ENCODE measurements at places on chromosomes 2 and 18.

DNA sequence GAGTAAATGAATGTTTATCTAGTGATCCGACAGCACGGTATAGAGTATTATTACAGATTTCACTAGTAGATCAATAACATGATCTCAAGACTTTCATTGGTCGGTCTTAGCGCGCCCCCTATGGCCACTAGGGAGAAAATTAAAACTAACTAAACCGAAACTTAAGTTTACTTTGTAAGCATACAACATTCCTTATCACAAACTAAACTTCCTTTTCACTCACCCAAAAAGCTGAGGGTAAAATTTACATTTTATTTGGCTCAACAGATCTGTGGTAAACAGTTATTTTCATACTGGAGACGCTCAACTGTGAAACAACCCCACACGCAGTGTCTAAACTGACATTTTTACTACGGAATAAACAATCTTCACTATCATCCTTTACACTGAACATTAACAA lies 215.6 kb upstream of the MAP2 start:
- DNase-seq, result peak; percentile 4

- no peak for DNase-seq
These were observed 1012.4 kb upstream of the GYPC start for GRCh38 chr2:125643585-125643984.

DNA sequence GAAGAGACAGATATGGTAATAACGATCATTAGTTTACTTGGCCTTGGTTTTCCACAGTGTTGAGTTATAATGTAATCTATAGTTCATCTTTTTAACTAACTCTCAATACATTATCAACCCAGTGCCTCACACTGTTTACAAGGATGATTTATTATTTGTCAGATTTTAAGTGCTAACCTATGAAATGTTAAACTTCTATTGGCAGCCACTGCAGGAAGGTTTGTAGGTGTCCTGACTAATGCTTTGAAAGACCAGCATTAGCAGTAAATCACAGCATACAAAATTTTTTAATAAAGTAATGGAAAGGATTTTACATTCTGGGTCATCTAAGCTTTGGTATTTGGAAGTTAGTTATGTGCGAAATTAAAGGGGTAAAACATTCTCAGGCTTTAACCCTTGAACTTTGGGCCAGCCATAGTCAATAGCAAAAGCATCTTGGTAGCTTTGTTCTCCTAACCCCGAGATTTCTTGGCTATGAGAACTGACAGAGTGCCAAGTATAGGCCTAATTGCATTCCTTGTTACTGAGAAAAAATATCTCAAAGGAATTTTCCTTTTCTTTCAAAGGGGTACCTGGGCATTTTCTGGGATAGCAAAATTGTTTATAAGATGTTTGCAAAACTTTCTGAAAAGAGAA lies 30.6 kb downstream of the SPATS2L start:
- peak; percentile 29 for DNase-seq

DNA sequence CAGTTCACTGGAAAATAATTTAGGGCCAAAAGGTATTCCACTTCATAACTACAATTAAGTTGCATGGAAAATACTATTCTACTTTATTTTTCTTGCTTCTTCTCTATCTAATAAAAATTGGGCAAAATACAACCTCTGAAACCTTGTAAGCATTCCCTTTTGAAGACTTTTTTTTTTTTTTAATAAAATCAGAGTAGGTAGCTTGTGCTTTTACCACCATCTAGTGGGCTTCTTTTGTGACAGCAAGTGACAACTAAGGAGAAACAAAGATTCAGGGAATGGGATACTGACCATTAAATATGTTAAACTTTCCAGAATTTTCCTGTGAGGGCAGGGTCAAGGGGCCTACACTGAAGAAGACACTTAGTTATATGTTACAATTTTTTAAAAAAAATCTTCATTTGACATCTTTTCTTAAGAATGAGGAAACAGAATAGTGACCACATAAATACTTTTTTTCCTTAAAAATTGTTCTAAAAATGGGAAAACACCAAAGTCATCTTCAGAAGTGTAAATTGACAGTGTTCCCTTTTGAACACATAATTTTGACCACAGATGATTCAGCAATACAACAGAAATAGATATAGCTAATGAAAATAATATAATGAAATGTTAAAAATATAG lies 1183.2 kb upstream of the ACVR2A start:
- peak; percentile 56 for DNase-seq

DNA sequence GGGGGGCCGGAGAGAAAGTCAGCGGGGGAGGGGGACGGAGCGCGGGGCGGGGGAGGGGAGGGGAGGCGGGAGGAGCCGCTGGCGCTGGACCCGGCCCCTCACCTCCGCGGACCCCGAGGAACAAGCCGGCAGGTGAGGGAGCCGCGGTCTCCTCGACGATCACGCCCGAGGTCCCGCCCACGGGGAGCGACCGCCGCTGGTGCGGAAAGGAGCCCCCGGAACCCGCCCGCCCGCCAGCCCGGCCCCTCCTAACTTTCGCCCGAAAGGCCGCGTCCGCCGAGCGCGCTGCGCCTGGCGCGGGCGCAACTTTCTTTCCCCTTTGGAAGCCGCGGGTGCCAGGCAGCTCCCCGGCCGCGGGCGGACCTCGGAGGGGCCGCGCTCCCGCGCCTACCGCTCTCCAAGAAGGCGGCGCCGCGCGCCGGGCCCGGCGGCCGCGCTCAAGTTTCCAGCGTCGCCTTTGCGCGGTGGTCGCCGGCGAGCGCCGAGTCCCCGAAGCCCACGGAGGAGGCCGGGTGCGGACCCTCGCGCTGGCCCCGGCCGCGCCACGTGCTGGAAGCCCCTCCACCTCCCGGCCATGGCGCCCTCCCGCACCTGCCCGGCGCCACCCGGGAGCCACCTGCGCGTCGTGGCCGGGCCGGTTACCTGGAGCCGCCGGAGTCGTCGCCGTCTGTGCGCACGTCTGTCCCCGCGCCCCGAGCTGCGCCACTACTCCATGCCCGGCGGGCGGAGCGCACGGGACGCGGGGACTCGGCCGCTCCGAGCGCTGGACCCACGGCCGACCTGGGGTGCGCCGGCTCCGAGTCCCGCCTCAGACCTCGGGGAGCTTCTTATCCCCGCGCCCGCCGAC lies at the start of gene ALKAL2:
ALKAL2 (minus strand) TSS at position 181 of the 847 bp plus-strand sequence. CDS start 256 bp downstream, outside the sequence.
- peak; percentile 17 for DNase-seq

DNA sequence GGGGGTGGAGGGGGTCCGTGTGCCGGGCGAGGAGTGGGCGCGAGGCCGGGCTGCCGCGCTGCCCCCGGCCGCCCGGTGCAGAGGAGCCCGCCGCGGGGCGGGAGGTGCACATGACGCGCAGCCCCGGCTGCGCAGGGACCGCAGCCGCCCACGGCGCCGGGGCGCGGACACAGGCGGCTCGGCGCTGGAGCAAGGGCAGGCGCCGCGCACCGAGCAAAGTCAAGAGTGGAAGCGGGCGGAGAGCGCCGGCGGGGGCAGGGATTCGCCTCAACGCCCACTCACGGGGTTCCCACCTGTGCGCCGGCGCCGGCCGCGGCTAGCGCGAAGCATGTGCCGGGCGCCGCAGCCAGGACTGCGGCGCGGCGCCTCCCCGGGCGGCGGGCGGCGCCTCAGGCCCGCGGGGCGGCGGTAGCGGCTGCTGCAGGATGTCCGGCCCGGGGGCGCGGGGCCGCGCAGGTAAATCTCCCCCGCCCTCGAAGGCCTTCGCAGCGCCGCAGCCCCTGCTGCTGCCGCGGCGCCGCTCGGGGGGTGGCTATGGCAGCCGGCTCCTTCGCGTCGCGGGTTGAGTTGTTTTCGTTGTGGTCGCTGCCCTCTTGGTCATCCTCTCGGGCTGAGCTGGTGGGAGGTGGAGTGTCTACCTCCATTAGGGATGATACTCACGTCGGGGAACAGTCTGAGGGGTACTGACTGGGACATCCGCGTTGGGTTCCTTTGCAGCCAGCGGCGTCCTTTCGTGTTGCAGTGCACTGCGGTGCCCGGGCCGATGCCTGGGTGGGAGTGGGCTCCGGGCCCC lies 216.3 kb upstream of the DTNA start:
- DNase-seq, result peak; percentile 6

GRCh38 chr18:77023102-77023782 lies 109.3 kb downstream of the MBP start:
- DNase-seq, result no peak

GRCh38 chr2:239310401-239311061 lies 90.3 kb downstream of the HDAC4 start:
- DNase-seq, result no peak

- DNase-seq, result peak; percentile 99
These were observed 145.5 kb upstream of the CTAGE1 start for GRCh38 chr18:22563164-22563583.

DNA sequence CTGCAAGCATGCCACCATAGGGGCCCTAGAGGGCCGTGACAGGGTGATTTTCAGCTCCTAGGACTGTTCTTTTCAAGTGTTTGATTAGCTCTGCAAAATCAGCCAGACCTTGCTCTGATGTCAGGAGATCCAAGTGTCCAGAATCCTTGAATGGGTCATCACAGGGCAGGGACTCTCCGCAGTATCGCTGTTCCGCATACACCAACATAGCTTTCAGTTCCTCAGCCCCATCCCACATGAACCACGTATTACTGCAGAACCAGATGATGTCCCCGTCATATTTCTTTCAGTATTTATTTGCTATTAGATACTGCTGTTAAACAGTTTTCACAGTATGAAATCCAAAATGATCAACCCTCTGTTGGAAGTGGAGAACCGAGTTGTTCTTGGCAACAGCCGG lies 46.6 kb upstream of the RFX8 start:
- DNase-seq, result no peak

Measured in amniotic epithelial cell (primary cell).